CD8-positive, alpha-beta memory T cell (primary cell): ENCODE measurements at places on chromosomes 1 and 21. TPM values are rescaled to one million over a fixed set of nuclear protein-coding genes. Genes with fewer than 3 reads are reported as not detected.
A peak's percentile ranks its signal among the peaks of the same experiment; 100 is the strongest.

The PGLYRP3 gene
- not detected for total RNA-seq

The FCRLB gene
- 0.33 TPM for total RNA-seq

The PWP2 gene
- 10.4 TPM for total RNA-seq

The PADI2 gene
- total RNA-seq, result not detected

The FCRL4 gene
- not detected for total RNA-seq

The ADAM30 gene
- total RNA-seq, result not detected

DNA sequence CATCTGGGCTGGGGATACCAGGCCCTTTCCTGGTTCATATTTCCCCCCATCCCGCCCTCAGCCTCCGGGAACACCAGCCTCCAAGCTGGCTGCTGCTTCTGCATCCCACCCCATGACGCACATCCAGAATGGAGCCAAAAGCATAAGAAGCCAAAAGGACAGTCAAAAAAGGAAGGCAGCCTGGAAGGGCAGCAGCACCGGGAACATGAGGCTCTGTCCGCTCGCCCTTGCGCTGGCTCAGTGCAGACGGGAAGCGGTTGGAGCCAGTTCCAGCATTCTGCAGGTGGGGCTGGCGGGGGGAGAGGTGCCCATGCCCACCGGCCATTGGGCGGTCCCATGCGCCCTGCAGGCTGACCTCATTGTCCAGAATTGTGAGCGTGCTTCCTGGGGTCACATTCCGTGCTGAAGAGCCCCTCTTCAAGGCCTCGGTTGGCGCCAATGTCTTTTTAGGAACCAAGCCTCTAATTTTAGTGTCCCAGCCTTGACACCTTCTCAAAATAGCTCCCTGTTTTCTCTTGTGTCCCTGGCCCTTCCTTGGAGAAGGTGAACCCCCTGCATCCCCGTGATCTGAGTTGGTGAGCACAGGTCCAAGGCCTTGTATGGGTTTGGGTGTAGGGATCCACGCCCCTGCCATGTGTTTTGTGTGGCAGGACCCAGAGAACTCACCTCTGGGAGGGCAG lies 28.4 kb upstream of the NPPB start:
- DNase-seq, result no peak

DNA sequence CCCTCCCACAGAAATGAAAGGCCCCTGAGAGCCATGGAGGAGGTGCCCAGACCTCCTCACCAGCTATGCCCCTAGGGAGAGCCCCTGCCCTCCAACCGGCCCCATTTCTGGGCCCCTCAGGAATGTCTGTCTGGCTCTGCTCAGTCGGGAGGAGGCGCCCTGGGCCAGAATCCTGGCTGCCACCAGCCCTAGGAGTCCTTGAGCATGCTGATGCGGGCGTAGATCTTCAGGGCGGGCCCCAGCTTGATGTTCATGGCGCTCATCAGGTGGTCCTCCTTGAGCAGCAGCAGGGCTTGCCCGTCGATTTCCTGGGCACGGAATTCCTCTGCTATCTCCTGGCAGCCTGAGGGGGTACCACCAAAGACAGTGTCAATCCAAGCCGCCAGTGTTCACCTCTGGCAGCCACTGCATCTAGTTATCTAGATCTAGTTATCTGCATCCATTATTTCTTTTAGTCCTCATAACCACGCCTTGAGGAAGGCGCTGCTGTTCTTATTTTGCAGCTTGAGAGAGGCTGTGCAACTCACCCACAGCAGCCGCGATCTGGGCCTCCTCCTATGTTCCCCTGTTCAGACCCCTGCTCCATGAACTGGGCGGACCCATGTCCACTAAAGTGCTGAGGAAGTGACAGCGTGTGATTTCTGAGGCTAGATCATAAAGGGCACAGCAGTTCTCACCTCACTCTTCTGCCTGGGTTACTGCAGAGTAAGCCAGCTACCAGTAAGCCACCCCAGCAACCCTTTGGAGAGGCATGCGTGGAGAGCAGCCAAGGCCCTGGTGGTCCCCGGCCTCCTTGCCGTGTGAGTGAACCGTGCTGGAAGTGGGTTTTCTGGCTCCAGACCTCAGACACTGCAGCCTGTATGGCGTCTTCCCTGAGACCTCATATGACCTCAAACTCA lies 4.0 kb upstream of the A3GALT2 start:
- DNase-seq, result no peak

DNA sequence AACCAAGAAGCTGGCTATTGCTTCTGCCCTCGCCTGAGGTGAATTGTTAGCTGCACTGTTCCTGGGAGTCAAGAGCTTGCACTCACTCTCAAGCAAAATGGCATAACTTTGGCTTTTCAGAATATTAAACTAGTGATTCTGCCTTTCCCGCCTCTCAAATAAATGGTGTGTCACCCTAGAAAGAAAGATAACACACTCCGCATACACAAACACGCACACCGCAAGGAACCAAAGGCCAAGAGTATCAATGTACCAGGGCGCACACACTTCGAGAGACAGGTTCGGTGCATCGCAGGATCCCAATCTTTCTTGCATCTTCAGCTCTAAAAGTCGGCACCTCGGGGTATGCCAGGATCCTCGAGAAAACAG lies 470 bp upstream of the RTCA start:
- DNase-seq, result no peak

DNA sequence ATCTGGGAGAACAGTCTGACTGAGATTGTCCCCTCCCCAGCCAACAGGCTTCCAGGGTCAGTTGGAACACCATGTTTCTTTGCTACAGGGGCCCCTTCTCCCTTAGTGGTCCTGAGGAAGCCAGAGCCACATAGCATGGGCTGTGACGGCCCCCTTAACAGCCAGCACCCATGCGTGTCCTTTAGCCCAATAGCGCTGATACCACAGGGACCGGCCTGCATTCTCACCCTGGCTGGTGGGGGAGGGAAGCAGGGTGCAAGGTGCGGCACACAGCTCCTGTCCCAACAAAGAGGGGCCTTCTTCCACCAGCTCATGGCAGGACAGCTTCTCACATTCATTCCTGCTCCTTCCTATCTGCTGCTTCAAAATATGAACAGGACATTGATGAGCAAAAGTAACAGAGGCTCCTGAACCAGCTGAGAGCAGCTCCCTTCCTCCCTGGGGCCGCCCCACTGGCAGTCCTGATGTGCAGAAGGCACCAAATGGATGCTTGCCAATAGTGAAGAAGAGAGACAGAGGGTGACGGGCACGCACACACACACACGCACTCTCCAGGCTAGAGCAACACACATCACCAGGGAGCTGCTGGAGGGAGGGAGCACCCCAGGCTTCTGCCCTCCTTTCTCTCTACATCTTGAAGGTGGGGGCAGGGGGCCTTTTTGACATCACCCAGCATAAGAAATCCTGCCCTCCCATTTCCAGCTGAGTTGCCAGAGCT lies 99.4 kb downstream of the CRYAA start:
- no peak for DNase-seq

DNA sequence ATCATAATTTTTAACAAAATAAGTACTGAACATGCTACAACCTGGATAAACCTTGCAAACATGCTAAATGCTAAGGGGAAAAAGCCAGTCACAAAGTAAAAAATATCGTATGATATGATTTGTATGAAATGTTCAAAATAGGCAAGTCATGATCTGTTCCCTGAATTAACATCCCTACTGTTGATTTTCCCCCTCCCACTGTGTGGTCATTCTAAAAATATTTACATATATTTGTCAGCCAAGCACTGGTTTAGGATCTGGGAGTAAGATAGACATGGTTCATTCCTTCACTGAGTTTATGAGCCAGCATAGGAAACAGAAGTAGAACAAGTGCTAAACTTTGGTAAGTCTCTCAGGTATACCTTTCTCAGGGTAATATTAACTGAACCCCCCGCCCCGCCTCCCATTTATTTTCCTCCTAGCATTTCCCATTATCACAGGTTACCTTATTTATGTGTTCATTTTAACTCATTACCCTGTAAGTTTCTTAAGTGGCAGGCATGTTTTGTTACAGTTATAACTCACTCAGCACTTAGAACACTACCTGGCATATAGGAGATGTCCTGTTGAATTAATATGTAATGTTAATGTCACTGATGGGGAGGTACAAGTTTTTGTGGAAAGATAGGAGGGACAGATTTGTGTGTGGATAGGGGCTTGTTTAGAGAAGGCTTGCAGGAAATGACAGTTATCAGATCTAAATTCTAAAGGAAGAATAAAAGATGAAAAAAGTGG lies 12.3 kb downstream of the UQCRH start:
- no peak for DNase-seq

DNA sequence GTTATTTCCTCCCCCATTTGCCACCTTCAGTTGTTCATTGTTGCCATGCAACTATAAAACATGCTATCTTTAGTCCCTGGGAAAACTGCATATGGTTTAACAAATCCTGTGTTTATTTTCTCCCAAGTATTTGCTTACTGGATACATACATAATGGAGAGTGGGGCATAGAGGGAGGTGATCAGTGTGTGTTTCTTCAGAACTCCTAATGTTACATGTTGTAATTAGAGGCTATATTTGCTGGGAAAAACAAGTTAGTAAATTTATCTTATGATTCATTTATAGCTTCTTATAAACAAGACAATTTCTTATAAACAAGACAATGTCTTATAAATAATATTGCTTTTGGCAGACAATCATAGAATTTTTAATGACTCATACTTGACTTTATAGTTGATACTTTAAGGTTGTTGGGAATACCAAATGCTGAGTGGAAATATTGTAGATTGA lies 7.3 kb upstream of the GIPC2 start:
- no peak for DNase-seq

DNA sequence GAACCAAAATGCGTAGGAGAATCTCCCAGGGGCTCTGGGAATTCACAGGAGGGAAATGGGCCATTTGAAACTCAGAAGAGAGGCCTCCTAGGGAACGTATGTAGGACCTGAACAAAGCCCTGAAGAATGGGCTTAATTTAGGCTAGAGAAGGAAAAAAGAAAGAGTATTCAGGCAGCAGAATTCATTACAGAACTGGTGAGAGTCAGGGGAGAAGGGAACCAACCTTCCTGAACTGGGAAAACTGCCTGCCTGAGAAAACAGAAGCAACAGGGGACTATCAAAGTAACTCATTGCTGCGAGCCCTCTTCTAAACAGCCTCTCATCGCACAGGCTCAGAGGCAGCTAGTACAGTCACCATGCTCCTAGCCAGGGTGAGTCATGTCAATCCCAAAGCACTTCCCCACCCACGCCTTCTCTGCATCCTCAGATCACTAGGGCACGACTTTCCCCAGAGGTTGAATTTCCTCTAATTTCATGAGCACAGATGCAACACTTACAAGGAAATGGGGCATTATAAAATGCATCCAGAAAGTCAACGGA lies 98.1 kb downstream of the ADSS2 start:
- no peak for DNase-seq

DNA sequence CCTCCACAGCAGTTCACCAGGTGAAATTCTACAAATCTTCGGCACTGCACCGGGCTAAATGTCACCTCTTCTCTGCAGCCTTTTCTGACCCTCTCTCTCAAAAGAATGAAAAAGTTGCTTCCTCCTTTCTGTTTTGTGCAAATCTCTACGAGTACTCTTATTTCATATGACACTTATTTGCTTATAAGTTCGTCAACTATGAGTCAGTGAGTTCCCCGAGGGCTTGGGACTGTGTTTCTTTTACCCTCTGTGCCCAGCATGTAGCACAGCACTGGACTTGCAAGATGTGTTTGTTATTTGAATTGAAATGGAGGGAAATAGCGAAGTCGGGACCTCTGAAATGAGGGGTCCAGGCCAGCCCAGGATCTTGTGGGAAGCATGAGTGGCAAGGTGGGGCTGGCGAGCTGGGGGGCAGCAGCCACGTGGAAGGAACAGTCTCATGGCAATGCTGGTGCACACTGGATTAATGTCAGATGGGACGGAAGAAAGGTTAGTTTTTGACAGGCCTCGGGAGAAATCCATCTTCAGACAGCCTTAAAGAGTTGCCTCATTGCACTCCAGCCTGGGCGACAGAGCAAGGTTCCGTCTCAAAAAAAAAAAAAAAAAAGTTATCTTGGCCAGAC lies 6.2 kb downstream of the SLC6A9 start:
- DNase-seq, result no peak

- DNase-seq, result no peak
Observed at GRCh38 chr1:188363943-188364342, 1535.2 kb downstream of the PLA2G4A start.

- DNase-seq, result no peak
Observed at GRCh38 chr1:31441558-31441957, 28.5 kb downstream of the SERINC2 start.

- DNase-seq, result peak; percentile 55
Observed at GRCh38 chr21:46661211-46661625, 25.7 kb downstream of the PRMT2 start.

DNA sequence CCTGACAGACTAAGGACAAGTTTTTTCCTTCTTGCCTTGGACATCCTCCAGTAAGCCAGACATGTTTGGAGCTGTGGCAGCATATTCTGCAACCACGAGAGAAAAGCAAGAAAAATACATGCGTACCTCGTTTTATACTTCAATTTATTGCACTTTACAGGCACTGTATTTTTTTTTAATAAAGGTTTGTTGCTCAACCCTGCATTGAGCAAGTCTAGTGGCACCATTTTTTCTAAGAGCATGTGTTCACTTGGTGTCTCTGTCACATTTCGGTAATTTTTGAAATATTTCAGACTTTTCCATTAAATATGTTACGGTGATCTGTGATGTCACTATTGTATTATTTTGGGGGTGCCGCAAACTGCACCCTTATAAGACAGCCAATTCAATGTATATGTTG lies 2.1 kb upstream of the SSX2IP start:
- DNase-seq, result no peak

DNA sequence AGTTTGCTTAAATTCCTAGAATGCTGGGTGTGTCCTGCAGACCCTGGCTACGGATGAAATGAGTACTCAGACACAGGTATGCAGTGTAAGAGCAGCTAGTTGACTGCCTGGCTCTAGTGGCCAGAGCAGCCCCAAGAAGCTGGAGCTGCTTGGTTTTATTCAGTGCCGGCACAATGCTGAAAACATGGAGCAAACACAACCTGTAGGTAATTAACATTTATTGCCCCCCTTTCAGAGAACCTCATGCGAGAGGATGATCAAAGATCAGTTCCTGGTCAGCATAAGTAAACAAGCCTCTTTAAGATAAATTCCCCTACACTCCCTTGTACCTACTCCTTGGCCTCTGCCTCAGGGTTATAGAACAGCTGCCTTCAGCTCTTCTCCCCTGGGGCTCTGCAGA lies 43.2 kb downstream of the MRPS6 start:
- DNase-seq, result no peak

- no peak for DNase-seq
Observed at GRCh38 chr1:64030411-64030810, 173.0 kb upstream of the UBE2U start.

- DNase-seq, result no peak
Observed at GRCh38 chr1:20323613-20323920, 32.9 kb downstream of the VWA5B1 start.

GRCh38 chr1:230702934-230703678 lies 10.8 kb downstream of the AGT start:
- no peak for DNase-seq
